Activated T-helper 2 cell treated with anti-CD3 and anti-CD28 coated beads, Interferon-gamma antibody, Interleukin-2, Interleukin-4, amounts not matched to agents 10 μg/mL and 5 μg/mL and 100 μg/mL, durations not matched to agents 14 hours and 24 hours and 36 hours (primary cell): ENCODE measurements at places on chromosomes 1 and 21.

DNA sequence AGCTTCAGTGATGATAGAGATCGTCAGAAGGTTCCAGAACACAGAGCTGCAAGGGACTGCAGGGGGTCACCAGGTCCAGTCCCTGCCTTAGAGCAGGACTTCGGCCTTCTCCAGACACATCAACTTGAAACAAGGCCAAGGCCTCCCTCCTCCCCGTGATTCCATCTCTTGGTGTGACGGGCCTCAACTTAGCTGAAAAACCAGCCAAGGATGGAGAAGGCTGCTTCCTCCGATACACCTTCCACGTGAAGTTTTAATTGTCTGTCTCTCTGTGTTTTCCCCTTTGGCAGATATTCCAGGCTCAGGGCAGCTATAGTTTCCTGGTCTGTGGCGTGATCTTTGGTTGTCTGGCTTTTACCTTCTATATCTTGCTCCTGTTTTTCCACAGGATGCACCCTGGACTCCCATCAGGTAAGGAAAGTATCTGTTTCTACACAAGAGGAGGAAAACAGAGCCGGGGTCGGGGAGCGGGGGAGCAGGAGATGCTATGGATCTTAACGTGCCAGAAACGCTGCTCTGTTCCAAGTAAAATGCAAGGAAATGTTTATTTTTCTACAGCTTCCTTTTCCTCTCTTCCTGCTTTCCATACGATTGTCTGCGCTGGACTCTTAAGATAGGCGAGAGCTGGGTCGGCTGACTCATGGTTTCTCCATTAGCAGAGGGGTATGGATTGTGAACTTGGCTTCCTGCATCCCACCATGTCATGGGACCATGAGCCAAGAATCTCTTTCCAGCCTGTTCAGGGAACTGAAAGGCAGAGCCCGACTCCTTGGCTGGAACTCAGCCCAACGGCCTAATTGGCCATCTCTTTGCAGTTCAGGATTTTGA is 32.8 kb downstream of the ELK4 start:
- H3K4me1 ChIP-seq: peaks cover 32% of the 10 kb centered on the region
- no peak for DNase-seq
- no peak overlapping the region for H3K4me3 ChIP-seq
- no peak overlapping the region for H3K27ac ChIP-seq

DNA sequence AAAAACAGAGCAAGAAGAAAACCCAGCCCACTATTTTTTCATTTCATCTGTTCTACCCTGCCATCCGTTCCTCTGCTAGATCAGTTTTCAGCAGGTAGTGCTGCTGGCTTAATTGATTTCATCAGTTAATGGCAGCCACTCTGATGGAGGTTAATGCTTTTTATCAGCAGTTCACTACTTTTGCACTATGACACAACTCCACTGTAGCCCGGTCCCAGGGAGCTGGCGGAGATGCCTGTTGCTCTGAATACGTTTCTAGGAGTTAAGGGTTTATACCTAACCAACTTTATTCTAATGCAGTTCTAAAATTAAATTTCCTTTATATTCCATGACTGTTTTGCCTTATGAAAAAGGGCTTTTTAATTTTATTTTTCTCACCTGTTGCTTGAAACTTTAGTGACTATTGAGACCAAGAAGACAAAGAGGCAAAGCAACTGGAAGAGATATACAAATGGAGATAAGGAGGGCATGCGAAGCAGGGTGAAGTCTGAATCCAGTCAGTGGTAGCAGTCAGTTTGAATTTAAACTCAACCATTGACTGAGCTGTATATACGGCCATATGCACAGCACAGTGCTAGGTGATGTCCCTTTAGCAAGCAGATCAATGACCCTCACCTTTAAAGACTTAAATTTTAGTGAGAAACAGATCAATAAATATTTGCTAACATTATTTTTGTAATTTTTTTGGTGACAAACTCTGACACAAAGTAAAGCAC is 477.9 kb downstream of the LMO4 start:
- H3K4me1 ChIP-seq: no peaks in the 10 kb centered on the region
- no peaks in the 10 kb centered on the region for H3K27me3 ChIP-seq
- DNase-seq: no peak
- no peak overlapping the region for H3K4me3 ChIP-seq

- no peak for DNase-seq
- no peak overlapping the region for H3K27ac ChIP-seq
- H3K36me3 ChIP-seq: no peaks in the 10 kb centered on the region
- H3K4me3 ChIP-seq: no peak overlapping the region
- H3K4me1 ChIP-seq: peaks cover 9% of the 10 kb centered on the region
- H3K27me3 ChIP-seq: peaks cover 1% of the 10 kb centered on the region
These were observed 307.8 kb downstream of the NFIA start for GRCh38 chr1:61389926-61390845.

GRCh38 chr1:224592636-224593582 is 23.2 kb upstream of the CNIH3 start:
- H3K27me3 ChIP-seq: peaks cover 7% of the 10 kb centered on the region
- no peak for DNase-seq
- H3K4me1 ChIP-seq: peaks cover 9% of the 10 kb centered on the region

DNA sequence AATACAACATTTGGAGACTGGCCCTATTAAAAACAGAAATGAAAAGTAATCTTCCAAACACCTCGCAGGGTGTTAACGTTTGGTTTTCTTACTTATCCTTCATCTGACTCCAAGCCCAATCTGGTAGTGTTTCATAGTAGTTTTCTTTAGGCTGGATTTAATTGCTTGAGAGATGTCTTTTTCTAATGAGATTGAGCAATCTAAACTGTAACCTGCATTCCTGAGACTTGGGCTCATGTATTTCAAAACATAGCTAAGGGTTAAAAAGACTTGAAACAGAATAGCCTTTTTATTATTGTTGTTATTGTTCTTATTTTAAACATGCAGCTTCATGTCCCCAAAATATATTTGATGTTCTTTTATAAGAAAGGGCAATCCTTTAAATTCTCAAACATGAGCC is 278.9 kb downstream of the TGFB2 start:
- no peaks in the 10 kb centered on the region for H3K36me3 ChIP-seq
- no peaks in the 10 kb centered on the region for H3K27me3 ChIP-seq
- H3K27ac ChIP-seq: no peak overlapping the region
- H3K4me3 ChIP-seq: no peak overlapping the region
- no peak for DNase-seq
